ENCODE measurements at places on chromosomes 6 and 20.

DNA sequence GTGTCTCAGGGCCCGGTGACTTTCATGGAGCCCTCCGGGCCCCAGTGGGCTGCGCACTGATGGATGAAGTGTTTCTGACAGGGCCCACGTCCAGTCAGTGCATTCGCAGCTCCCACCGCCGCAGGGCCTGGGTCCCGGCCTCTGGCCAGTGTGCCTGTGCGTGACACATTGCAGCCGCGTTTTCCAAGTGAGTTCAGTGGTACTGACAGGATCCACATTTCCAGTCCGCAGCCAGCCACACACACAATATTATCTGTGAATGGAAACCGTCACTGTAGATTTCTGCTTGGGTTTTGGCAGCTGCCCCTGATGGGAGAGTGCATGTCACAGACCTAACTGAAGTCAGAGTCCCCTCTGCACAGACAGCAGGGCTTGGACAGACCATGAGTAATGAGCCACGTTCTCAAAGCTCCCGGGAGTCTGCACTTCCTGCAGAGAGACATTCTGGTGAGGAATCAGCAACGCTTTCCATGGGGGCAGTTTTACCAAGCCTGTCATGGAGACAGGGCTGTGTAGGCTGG is 171.4 kb downstream of the MYLK4 start:
- no peak for DNase-seq

GRCh38 chr6:47109281-47109680 is 67.1 kb upstream of the ADGRF1 start:
- DNase-seq, result no peak

- DNase-seq, result no peak
These were observed 41.5 kb downstream of the CD164 start for GRCh38 chr6:109340811-109341210.

- DNase-seq, result no peak
These were observed 10.2 kb upstream of the MMS22L start for GRCh38 chr6:97293198-97293696.

GRCh38 chr6:87904011-87904410 is 143.6 kb upstream of the SPACA1 start:
- no peak for DNase-seq

- no peak for DNase-seq
These were observed 5.0 kb downstream of the PCMT1 start for GRCh38 chr6:149754548-149754947.

- no peak for DNase-seq
These were observed 217.2 kb downstream of the BCAS1 start for GRCh38 chr20:53853111-53853713.

GRCh38 chr20:15923030-15923776 is 650.0 kb downstream of the KIF16B start:
- no peak for DNase-seq

GRCh38 chr20:32191873-32192272 is 15.7 kb downstream of the PLAGL2 start:
- DNase-seq, result no peak

DNA sequence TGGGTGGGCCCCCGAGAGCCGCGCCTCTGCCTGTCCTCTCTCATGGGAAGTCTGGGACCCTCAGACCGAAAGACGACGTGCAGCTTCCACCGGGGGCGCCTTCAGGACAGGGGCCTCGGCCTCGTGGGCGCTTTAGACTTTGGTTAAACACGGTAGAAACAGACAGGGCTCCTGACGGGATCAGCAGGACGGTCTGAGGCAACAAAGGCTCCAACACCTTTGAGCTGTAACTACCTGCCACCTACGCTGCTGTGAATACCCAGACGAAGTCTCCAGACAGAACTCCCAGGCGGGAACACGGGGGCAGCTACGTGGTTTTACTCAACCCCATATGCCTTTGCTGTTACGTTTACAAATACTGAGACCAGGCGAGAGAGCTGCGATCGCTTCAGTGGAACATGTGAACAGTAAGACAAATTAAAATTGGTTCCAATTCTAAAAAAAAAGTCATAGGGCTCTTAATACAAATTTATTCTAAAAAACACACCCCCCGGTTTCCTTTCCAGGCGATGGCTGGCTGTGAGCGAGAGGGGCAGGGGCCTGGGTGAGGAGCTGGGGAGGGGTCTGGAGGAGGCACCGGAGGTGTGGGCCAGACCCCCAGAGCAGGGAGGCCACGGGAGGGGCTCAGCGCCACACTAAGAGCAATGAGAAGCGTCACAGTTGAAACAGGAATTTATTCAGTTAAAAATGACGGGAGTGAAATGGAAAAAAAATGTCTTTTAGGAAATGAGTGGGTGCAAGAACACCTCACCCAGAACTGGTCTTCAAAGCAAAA is 453.2 kb downstream of the QKI start:
- DNase-seq, result no peak

GRCh38 chr20:59469267-59470252 is 134.8 kb upstream of the PHACTR3 start:
- no peak for DNase-seq

DNA sequence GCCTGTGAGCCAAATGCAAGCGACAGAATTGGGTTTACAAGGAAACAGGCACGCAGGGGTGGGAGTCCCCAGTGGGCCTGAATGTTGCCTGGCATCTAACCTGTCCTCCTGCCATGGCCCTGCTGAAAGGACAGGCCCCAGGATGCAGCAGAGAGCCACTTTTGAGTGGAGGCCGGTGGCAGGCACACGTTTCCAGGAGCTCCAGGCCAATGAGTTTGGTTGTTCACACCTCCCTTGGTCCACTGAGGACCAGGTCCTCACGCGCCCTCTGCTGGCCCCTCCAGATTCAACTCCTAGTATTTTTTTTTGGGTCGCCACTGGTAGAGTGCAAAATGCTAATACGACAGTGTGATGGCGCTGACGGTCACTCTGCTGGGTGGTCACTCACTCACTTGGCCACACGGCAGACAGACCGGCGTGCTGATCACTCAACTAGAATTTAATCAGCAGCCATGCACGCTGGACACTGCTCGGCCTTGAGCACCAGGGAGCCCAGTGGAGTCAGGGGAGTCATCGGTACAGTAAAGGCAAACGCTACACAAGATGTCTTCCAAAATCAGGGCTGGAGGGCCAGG is 81.7 kb upstream of the NFATC2 start:
- peak; percentile 40 for DNase-seq

DNA sequence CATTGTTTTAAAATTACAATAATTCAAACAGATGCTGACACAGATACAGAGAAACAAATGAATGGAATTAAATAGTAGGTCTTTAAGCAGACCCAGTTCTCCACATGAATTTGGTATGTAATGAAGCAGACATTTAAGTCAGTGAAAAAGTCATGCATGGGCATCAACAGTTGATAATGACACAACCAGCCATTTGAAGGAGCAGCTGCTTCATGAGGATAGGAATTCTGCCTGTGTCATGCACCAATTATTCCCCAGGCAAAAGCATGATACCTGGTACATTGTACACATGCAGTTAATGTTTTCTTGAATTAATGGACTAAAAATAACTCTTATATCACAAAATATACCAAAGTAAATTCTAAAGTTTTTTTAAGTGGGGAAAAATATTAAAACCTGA is 11.2 kb upstream of the HEY2 start:
- DNase-seq, result no peak

GRCh38 chr20:11676630-11677287 is 240.9 kb upstream of the BTBD3 start:
- DNase-seq, result peak; percentile 20

- no peak for DNase-seq
These were observed 49.5 kb downstream of the TRERF1 start for GRCh38 chr6:42402184-42402583.

DNA sequence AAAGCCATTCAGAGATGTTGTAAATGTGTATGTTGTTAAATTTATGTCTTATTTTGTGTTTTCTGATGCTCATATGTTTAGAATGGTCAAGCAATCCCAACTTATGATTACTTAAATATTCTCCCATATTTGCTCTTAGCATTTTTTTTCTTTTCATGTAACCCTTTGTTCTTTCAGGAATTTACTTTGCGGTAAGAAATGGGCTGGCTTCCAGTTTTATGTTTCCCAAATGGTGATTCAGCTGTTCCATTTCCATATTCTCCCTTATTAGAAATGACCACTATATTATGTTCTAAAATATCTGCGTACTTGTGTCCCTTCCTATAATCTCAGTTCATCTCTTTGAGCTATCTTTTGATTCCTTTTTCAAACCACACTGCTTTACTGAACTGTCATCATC is 113.7 kb downstream of the CDH26 start:
- no peak for DNase-seq

DNA sequence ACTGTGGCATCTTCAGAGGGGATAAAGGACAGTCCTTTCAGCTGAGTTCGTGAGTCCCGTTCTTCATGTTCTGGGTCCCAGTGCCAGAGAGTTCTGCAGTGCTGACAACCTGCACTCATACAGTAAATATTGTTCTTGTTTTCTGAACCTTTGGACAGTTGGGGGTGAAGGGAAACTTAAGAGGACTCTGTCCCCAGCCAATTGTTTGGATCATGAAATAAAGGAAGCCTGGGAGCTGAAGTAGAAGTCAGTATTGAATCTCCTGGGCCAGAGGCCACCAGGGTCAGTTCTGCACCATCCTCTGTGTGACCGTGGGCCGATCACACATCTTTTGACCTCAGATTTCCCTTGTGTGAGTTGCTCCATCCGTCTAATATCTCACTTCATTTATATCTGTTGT is 3.2 kb downstream of the SLC2A12 start:
- no peak for DNase-seq

GRCh38 chr6:7108196-7108963 is 619 bp downstream of the RREB1 start:
- DNase-seq, result no peak

DNA sequence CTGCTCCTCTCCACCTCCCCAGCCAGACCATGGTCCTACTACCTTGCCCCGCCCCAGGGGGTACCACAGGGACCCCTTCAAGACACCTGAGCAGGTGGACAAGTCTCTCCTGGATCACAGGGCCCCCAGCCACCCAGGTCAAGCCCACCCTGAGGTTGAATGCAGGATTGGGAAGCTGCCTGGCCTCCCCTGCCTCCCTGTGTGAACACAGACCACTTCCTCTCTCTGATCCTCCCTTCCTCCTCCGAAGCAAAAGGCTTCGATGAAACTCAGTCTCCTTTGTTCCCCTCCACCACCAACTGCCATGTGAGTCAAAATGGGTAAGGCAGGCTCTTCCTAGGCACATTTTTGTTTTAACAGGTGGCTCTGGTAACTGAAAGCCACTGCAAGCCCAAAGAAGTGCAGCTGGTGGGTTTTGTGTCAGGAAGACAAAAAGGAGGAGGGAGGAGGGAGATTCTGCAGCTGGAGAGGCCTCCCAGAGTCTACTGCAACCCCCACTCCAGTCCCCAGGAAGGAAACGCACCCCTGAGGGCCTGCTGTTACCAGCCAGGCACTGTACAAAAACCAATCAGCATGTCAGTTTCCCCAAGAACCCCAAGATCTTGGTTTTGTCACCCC is 5.4 kb downstream of the ADA start:
- DNase-seq, result peak; percentile 43

- DNase-seq, result no peak
These were observed 73.1 kb upstream of the C20orf144 start for GRCh38 chr20:33589059-33589458.

DNA sequence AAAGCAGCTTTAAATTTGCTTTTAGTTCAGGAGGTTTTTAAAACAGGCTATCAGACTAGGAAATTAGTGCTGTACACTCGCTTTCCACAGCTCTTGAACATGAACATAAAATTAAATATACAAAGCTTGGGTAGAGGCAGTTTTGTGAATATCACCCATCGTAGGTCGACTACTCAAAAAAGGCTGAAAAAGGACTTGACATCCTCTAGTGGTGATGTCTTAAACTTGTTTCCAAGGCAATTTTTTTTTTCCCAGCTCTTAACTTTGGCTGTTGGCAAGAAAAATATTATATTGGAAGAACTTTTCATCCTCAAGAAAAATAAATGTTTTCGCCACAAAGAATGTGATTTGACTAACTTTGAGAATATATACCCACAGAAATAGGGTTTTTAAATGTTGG is 2.9 kb downstream of the MAP7 start:
- peak; percentile 36 for DNase-seq

DNA sequence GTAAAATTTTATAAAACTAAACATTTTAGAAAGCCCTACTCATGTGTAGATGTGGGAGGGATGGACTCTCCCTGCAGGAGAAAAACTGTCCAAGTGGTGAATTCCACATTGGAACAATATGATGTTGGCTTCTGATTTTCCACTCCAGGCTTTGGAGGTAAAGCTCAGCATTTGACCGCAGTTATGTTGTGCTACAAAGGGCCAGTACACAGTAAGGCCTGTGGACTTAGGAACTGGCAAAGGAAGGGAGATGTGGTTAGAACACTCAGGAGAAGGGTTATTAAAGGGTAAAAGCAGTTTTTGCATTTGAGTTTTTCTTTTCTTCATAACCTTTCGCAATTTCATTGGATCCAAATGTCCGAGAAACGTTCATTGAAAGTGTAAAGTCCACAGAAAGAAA is 150.3 kb upstream of the SASH1 start:
- DNase-seq, result no peak

DNA sequence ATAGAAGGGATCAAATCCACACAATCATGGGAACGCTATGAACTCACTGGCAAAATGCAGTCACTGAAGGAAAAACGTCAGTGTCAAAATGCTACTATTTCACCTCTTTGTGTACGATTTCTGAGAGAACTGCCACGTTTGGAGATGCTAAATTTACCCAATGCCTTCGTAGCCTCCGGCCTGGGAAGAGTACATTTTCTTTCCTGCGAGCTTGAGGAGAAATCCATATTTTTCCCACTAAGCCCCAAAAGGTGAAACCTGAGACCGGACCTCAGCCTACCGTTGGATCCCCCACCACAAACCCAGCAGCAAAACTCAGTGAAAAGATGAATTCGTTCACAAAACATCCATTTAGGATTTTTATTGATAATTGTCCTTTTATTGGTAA is 131.7 kb downstream of the GPX5 start:
- DNase-seq, result no peak

Measured in NCI-H2081 (cell line).